ENCODE measurements at places on chromosomes 2 and 18.

DNA sequence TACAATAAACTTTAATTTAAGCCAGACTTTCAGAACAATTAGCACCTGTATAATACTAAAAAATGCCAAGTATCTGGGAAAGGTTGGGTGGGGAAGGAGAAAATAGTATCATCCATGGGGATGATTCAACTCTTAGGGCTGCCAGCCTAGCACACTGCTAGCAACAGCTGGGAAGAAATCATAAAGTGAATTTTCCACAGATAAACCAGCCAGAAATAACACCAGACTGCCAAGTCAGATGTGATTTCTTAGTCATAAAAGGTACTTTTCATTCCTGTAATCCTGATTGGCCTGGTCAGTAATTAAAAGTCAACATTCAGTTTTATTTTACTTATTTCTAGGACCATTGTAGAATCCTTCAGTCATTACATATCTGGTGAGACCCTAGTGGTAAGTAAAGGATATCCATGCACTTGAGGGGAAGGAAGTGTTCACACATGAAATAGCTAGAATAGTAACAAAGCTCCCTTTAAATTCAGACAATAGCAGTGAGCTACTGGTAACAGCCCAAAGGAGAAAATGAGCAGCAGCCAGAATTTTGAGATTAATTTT lies 59.4 kb downstream of the LIMS1 start:
- DNase-seq, result no peak

DNA sequence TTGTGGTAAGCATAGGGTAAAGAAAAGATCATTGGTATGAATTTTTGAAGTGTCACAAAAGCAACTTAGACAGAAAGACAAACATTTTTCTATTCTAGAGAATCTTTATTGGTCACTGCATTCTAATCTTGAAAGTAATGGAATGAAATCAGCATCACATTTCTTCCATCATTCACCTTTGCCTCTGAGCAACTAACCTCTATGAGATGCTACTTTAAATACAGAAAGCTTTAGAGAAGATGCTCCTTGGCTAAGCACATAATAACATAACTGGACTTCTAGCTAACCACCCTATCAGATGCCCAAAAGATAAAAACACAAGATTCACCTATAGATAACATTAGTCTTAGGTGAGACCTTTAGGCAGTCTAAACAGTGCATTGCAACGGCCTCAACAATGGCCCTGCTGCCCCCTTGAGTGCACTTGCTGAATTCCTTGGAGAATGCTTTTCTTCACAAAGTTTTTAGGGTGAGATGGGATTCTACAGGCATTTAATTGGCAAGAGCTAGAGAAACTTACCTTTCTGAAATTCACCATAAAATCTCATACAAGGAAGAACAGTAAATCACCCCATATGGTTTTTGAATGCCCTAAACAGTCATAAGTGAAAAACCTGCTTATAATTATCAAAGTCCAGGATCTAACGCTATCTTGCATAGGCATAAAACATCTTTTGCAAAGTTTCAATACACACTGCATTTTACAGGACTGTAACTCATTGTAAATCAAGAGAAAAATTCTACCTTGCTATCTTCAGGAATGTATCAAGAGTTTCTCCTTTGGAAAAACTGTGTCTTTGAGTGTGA lies 791.3 kb upstream of the CHAC2 start:
- DNase-seq, result no peak

DNA sequence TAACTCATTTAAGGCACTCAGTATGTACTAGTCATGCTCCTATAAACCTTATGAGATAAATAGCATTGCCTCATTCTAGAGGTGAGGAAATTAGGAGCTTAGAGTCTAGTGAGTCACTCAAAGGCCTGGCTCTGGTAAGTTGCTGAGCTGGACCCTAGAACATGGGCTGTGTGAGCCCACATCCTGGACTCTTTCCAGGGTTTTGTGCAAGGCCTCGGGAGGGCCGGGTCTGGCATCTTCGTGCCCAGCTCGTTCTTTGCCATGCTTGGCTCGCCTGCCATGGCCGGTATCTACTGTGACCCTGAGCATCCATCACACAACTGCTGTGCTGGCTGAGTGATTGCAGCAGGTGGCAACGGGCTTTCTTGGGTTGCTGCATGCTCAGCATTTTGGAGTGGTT lies 168.0 kb downstream of the LPIN1 start:
- DNase-seq, result no peak

DNA sequence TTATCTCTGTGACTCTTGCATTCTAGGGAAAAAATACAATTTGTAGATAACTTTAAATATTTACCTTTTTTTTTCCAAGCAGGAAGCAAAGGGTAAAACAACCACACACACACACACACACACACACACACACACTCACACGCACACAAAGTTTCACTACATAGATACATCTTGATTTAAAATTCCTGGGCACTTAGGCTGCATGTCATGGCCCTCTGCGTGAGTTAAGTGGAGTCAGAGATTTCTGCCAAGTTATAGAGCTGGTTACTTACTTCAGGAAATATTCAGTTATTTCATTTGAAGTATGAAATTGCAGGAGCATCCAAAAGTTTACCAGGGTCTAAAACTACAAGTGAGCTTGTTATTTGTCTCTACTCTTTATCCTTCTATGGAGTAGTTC lies 612.0 kb downstream of the IRS1 start:
- DNase-seq, result no peak

DNA sequence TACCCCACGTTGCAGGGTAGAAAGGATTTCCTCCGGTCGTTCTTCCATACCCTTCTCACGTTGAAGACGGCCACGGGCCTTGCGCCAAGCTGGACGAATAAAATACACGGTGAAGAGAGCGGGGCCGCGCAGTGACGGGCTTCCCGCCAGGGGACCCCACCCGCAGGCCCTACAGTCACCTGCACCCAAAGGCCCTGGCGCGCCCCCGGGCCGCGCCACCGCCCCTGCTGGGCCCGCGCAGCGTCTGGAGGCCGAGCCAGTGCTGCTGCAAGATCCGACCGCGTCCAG lies 199 bp downstream of the FBXO15 start:
- no peak for DNase-seq
